Glutamatergic neuron (in vitro differentiated cells): ENCODE measurements at places on chromosomes 1 and 21.
A peak's percentile ranks its signal among the peaks of the same experiment; 100 is the strongest.

DNA sequence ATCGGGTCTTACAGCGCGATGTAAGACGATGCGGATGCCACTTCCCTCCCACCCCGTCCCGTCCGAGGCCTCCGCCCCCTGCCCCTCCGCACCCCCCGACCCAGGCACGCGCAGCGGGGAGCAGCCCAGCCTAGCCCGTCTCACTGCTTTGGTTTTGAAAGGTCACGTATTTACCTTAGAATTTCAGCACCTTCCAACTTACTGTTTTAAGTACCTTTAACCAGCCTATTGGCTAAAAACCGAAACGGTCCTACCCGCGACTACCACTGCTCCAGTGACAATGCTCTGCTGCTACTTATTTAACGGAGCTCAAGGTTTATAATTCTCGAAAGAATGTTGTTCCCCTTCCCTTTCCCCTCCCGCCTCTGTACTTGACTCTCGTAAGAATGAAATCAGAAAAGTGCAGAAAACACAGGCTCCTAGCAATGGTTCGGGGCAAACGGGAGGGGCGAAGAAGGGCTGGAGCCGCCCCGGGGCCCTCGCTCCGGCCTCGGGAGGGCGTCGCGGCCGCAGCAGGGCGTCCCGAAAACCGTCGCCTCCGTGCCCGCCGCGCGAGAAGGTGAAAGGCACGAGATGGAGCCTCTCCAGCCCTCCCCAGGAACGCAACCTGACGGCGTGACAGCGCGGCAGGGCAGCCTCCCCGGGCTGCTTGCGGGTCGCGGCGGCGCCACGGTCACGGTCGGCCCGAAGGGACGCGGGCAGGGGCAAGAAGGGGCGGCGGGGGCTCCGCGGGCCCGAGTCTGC, 667 bp downstream of the TMEM50B start:
- DNase-seq: peak; percentile 39

GRCh38 chr1:63592536-63593302, 492 bp upstream of the PGM1 start:
- no peak for DNase-seq

- DNase-seq: no peak
These were observed 262.5 kb downstream of the GRIK1 start for GRCh38 chr21:29677326-29677725.

- peak; percentile 46 for DNase-seq
These were observed 29.9 kb downstream of the FUBP1 start for GRCh38 chr1:77948841-77949424.

DNA sequence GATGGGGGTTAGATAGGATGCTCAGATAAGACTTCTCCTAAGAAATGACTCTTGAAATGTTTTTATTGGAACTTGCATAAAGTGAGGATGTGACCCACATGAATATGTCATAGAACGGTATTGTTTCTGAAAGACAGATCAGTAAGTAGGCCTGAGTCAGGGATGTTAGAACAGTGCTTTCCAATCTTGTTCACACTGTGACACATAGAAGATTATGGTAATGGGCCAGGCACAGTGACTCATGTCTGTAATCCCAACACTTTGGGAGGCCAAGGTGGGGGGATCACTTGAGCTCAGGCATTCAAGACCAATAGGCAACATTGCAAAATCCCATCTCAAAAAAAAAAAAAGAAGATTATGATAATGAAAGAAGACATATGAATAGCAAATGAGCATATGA, 32.9 kb downstream of the FMO4 start:
- no peak for DNase-seq

- DNase-seq: no peak
These were observed 49.3 kb downstream of the CDC42BPA start for GRCh38 chr1:227268943-227269342.

- DNase-seq: no peak
These were observed 88.1 kb downstream of the BACH1 start for GRCh38 chr21:29386803-29387202.

DNA sequence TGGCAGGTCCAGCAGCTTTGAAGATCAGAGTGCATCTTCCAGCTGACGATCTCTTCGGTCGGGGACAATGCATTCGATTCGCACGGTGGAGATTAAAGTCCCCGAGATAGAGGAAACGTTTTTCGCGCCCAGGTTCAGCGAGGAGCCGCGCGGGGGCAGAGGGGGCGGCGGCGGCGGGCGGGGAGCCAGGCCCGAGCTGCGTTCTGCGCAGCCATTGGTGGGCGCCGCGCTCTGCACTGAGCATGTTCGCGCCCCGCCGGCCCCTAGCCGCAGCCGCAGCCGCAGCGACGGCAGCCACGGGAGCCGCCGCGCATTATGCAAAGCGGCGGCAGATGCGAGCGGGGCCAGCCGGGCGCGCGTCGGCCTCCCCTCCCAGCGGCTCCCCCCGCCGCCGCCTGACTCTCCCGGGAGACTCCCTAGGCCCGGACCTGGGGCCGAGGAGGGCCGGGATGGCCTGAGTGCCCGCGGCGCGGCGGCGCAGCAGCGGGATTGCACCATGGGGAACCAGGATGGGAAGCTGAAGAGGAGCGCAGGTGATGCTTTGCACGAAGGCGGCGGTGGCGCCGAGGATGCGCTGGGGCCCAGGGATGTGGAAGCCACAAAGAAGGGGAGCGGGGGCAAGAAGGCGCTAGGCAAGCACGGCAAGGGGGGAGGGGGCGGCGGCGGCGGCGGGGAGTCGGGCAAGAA, at the start of gene FMN2:
Gene FMN2 (plus strand): TSS at position 270 of the 687 bp plus-strand sequence. CDS start 227 bp downstream, at position 497.
- peak; percentile 93 for DNase-seq

DNA sequence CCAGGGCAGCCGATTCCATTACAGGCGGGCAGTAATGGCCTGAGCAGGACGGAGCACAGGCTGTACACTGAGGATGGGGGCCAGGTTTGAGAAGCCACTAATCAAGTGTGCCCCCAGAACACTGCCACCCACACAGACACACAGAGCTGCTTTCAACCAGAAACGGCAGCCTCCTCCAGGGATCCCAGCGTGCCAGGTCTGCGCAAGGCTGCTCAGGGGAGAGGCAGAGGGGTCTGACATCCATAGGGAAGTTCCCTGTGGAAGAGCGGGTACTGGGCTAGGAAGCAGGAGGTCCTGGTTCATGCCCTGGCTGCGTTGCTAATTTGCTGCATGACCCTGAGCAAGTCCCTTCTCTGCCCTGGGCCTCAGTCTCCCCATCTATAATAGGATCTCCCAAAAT, 26.1 kb upstream of the ALDH4A1 start:
- DNase-seq: no peak

DNA sequence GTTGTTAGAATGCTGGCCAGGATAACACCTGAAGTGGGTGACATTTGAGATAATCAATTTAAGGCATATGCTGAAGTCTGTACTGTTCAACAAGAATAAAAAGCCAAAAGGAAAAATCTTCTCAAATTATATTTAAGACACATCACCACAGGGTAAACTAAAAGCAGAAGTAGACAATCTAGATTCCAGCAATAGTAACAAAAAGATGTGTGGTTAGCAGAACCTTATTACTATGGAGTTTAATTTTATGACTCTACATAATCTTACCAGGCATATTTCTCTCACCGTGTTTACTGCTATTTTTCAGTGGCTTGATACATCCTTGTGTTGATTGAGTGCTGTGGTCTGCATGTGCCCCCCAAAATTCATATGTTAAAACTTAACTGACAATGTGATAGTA, 300.4 kb upstream of the ZP4 start:
- DNase-seq: no peak

DNA sequence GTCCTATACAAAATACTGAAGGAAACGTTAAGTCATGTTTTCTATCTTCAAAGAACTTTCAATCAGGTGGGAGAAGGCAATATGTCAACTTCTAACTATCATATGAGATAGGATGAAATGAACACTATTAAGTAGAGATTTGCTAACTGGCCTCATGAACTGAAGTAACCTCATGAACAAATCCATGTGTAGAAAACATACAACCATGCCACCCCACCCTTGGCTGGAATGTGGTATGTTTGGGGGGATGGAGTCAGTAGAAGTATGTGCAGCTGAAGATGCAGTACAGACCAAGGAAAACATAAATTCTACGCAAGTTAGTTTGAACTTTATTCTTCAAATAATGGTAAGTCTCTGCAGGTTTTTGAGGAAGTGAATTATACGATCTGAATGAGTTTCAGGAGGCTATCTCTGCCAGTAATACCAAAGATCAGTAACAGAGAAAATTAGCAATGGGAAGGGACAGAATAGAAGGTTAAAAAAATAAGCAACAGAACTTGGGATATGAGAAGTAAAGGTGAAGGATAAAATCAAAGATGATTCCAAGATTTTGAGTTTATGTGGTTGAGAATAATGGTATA, 4.5 kb downstream of the TRMT1L start:
- DNase-seq: no peak

DNA sequence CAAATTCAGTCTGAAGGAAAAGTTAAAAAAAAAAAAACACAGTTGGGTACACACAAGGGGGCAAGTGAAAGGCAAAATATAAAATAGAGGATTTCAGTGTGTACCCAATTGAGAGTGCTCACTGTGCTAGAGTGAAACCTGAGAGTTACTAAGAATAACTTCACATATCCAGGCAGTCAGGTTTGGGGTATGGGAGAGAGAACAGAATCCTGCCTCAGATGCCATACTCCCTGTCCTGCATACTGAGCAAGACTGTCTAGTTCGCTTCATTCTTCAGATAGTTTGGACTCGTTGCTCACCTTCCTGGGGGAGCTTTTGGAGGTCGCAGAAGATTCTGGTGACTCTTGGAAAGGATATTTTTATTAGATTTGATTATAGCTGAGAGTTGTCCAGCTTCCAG, 20.4 kb downstream of the CEP85 start:
- DNase-seq: no peak

DNA sequence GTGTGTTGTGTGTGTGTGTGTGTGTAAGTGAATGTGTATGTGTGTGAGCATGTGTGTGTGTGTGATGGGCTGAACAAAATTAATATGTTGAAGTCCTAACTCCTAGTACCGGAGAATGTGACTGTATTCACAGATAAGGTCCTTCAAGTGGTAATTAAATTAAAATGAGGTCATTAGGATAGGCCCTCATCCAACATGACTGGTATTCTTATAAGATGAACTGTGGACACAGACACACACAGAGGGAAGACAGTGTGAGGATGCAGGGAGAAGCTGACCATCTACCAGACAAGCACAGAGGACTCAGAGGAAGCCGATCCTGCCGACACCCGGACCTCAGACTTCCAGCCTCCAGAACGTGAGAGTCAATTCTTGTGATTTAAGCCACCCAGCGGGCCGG, 91.2 kb upstream of the PGBD5 start:
- no peak for DNase-seq

- DNase-seq: no peak
These were observed 315.0 kb downstream of the TGFB2 start for GRCh38 chr1:218659911-218660677.

DNA sequence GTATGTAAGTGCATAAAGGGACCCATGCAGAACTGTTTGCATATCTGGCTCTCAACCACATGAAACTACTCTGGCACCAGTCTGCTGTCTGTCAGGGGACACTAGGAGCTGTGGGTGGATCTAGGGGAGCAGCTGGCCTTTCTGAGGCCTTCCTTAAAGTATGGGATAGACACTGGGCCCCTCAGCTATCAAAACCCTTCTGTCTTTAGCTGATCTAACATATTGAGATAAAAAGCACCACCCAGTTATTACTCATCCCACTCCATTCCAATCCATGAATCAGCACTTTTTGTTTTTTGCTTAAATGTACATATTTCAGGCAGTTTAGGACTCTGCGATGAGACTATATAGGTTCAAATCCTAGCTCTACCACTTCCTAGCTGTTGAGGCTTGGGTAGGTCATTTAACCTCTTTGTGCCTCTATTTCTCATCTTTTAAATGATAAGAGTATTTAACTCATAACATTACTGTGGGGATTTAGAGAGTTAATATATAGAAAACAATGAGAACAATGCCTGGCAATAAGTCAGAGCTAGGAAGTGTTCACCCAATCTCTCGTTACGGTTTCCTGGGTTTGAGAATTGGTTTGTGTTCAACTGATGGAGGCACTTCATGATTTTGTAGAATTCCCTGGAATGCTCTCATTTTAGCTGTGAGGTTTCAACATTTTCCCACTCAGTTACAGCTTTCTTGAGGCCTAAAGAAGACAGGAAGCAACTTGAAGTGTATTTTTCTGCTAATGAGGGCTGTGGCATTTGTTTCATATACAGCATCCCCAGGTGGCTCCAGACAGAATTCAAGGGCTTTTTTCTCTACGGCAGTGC, 68.9 kb downstream of the LRIG2 start:
- DNase-seq: no peak

GRCh38 chr1:243712941-243713340, 137.1 kb downstream of the AKT3 start:
- DNase-seq: no peak

- DNase-seq: no peak
These were observed 156.7 kb downstream of the BRINP3 start for GRCh38 chr1:190320952-190321351.

GRCh38 chr1:185409763-185410528, 92.9 kb upstream of the IVNS1ABP start:
- no peak for DNase-seq

DNA sequence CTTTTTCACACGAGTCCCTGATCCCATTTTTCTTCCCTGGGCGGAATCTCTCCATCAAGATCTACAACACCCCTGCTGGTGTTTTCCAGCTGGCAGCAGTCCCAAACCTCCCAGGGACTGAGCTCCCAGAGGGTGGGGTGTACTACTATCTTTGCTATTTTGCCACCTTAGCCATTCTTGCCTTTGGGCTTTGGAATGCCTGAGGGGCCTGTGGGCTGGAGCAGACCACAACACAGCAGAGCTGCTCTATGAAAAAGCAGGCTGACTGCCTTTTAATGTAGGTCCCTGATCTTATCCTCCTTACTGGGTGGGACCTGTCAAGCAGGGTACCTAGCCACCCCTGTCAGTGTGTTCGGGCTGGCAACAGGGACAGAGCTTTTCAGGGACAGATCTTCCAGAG, 91.9 kb downstream of the KCNT2 start:
- no peak for DNase-seq

DNA sequence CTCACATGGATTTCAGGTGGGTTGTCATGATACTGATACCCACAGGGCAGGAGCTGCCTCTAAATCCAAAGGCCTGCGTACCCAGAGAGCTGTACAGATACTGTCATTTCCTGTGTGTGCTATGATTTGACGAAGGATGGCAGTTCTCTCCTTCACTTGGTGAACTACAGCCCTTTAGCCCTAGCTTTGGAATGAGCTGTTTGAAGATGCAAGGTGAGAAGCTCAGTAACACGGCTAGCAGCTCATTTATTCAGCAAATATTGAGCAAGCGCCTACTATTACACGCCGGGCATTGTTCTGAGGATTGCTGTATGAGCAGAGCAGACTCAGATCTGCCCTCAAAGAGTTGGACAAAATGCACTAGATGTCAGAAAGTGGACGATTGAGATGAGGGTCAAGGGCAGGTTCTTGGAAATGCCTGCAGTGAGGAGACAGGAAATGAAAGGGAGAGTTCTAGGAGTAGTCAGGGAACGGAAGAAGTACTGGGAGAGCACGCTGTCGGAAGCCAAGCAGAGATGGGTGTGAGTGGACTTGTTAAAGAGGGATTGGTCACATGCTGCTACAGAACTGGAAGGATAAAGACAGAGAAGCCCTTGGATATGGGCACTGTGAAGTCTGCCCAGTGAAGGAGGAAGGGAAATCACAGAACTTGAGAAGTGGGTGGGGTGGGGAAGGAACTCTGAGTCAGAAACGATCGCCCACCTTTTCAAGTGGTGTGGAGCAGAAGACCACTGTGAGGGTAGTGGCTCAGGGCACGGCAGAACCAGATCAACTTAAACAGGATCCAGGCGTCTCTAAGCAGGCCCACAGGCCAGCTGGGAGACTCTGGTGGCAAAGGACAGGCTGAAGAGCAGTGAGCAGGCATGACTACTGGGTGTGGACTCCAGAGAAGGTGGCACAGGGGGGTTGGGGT, 7.1 kb downstream of the PTGFRN start:
- no peak for DNase-seq
